ENCODE measurements at places on chromosomes 7 and 10.

DNA sequence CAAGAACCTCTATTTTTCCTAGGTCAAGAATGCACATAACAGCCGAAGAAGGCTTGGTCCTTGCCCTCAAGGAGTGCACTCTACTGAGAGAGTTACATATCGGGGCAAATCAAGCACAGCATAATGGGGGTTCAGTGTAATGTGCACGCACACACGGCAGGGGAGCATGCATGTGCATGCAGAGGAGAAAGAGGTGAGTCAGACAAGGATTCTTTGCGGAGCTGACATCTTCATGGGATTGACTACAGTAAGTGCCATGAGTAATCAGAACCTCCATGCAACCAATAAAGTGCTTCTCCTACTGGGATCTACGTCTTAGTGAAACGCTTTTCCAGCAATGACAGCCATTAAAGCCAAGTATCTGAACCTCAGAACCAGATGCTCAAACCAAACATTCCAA lies 123.6 kb downstream of the RNF216 start:
- no peak for DNase-seq

DNA sequence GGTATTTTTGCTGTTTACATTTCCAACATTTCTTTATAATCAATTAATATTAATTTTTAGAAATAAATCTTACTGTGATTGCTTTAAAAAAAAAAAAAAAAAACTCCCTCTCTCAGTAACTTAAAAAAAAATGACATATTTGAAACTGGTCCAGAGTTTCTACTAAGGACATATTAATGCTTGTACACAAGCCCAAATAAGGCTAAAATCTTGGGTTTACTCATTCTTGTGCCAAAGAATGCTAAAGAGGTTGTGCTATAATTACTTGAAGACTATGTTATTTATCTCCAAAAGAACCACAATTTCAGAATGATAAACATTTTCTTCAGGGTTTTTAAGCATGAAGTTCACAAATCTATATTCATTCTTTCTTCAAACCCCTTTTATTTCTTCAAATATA lies 39.4 kb upstream of the PHF14 start:
- DNase-seq: no peak

- DNase-seq: no peak
Measured at GRCh38 chr10:70809726-70810125, 6.0 kb upstream of the SGPL1 start.

- no peak for DNase-seq
Measured at GRCh38 chr10:33421789-33422462, 87.5 kb upstream of the NRP1 start.

- DNase-seq: peak; percentile 23
Measured at GRCh38 chr7:26180792-26181198, 19.8 kb downstream of the HNRNPA2B1 start.

DNA sequence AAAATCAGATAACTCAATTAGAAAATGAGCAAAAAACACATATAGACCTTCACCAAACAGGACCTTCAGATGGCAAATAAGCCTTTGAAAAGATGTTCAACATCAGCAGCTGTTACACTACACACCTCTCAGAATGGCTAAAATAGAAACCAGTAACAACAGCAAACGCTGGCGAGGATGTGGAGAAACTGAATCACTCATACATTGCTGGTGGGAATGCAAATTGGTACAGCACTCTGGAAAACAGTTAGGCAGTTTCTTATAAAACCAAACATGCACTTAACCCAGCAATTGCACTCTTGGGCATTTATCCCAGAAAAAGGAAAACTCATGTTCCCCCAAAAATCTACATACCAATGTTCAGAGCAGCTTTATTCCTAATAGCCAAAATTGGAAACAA lies 37.7 kb upstream of the SMARCD3 start:
- DNase-seq: no peak

GRCh38 chr10:7033031-7033430 lies 377.8 kb downstream of the SFMBT2 start:
- DNase-seq: no peak

DNA sequence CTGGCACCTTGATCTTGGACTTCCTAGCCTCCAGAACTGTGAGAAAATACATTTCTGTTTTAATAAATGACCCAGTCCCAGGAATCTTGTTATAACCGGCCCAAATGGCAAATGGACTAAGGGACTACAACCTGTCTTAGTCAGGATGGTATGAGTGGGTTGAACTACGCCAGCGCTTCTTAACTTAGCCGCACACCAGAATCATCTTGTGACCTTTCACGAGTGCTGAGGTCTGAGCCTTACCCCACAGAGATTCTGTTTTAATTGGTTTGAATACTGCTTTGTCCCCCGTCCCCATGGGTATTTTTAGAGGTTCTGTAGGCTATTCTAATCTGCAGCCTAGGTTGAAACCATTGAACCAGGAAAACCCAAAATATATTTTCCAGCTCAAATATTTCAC lies 48.0 kb downstream of the PFKFB3 start:
- DNase-seq: no peak

GRCh38 chr10:104895541-104895940 lies 254.5 kb downstream of the SORCS3 start:
- DNase-seq: no peak

DNA sequence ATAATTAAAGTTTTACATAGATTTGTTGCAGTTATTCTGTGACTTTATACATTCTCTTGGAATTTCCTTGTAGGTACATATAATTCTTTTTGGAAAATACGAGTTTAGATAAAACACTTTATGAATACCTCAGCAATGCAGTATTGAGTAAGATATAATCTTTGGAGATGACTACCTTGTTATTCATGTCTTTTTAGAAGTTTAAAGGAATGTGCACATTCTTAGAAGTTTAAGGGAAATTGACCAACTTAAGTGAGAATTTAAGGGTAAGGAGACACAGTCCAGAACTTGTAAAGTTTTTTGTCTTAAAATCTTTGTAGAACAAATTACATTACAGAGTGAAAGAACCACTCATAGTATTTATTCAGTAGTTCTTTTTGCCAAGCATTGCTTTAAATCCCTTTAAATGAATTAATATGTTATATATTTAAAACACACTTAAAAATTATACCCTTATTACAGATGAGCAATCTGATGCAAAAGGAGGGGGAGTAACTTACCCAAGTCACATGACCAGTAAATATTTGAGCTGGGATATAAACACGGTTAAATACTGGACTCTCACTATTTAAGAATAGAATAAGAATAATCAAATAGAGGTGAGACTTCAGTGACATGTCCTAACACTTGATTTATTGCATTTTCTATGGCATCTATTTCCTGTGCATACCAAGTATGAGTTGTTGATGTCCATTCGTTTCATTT lies 139.5 kb upstream of the FERD3L start:
- no peak for DNase-seq

- no peak for DNase-seq
Measured at GRCh38 chr10:4850397-4850796, 24.4 kb downstream of the AKR1E2 start.

DNA sequence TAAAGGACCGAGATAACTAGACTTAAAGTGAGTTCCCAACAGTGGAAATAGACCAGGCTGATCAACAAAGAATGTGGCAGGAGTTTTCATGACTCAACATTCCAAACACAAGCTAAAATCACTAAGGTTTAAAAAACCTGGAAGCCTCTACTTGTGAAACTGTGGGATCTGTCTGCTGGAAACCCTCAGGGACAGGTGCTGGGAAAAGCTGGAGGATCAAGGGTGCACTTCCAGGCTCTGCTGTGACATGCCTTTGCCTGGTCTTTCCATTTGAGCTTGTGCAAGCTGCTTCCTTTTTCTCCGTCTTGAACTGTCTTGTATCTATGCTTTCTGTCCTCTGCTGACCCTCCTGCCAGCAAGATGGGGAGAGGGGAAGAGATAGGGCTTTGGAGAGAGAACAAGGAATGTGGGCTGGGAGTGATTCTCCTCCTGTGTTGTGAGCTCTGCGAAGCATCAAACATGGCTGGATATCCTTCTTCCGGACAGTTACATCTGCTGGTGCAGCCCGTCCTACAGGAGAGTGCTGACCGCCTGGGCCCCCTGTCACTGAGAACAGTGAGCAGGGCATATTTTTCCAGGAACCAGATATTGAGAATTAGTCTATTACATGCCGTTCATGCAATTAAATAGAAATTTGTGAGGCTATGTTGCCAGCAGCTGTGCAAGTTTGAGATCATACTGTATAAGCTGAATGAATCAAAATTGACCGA lies 25.5 kb downstream of the ARHGAP22 start:
- DNase-seq: peak; percentile 35
